ENCODE measurements at places on chromosomes 13 and 19.

- no peak for DNase-seq
Observed at GRCh38 chr19:16425019-16425418, 46.8 kb downstream of the EPS15L1 start.

DNA sequence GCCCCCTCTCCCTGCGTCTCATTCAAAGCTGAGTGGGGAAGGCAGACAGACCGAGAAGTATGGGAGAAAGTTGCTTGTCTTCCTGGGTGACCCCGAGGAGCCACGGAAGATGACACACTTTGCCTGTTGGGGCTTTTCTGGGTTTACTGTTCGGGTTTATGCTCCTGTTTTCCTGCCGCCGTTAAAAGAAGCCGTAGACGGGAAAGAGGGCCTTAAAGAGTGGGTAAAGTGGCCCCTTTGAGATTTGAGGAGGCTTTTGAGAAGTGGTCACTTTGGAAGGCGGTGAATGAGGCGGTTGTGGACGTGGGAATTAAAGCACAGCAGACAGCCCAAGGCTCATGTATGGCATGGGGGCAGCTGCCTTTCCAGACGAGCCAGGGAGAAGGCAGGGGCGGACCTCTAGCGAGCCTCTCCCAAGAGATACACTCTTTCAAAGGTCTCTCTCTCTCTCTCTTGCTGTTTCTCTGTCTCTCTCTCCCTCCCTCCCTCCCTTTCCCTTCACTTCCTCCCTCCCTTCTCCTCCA, 493 bp upstream of the LHFPL6 start:
- DNase-seq = no peak

DNA sequence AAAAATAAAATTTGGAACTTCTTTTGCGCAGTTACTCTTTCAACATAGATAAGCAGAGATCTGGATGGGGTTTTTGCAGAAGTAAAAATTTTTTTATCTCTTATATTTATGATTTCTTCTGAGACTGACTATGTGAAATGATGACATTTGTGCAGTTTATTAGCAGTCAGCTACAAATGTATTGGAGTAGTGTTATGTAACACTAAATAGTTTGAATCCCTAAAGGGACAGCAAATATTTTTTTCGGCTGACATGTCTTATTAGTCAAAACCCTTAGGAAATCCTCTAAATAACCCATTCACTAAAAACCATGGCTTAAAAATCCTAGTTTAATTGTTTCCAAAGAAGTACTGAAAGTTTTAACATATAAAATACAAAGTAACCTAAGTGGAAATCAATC, 48.0 kb upstream of the EDNRB start:
- no peak for DNase-seq

DNA sequence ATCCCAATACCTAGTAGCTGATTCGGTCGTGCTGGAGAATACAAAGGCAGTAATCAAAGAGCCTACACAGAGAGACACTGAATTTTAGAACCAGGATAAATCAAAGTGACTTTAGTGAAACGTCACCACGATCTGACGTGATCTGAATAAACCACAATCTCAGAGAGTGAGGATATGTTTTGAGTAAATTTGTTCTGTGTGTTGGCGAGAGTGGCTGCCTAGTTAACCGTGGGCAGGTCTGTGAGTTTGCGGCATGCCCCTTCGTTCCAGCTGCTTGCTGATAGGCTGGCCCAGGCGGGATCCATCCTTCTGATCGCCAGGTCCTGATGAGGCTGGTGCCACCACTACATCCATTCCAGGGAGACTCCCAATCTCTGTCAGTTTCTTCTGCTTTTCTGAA, 40.4 kb downstream of the LRCH1 start:
- peak; percentile 5 for DNase-seq

- DNase-seq = no peak
Observed at GRCh38 chr13:106612688-106613087, 44.8 kb upstream of the ARGLU1 start.

- no peak for DNase-seq
Observed at GRCh38 chr19:8457209-8457608, 12.4 kb downstream of the HNRNPM start.

DNA sequence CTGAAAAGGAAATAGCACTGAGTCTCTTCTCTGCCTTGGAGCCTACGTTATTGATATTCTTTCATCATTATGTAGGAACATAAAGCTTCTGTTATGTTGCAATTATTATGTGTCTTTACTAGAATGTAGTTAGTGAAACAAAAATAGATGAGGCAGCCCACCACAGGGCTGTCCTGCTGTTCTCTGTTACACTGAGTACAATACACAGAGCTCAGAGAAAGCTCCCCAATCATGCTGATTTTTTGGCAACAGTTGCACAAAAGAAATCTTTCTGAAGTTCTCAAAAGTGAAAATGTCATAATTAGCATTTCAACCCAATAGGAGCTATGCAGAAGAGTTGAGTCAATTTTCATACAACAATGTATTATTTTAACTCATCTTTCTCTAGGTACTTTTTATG, 119.5 kb downstream of the EFNB2 start:
- no peak for DNase-seq

Measured in activated effector memory CD4-positive, alpha-beta T cell treated with Interleukin-2 at 50 U/mL for 16 hours (primary cell).